ENCODE measurements at places on chromosomes 4 and X.

DNA sequence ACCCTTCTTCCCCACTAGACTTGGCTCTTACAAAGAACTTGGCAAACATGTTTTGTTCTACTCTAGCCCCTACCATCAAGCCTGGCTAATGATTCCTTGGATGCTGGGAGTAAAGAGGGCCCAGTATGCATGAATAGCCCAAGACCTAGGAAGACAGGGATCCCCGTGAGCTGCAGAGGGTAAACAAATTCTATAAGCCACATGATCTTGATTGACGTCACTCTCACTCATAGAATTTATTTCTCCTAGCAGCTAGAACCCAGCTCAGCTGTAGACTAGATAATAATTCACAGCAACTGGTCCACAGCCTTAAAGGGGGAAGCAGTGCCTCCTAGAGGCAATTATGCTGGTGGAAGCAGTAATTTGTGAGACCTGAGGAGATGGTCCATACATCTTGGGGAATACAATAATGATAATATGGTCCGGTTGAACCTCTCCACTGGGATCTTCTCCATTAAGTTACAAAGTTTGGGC lies 16.1 kb upstream of the USO1 start:
- no peak for DNase-seq

- DNase-seq = no peak
These were observed 70.0 kb downstream of the NYX start for GRCh38 chrX:41516999-41517765.

DNA sequence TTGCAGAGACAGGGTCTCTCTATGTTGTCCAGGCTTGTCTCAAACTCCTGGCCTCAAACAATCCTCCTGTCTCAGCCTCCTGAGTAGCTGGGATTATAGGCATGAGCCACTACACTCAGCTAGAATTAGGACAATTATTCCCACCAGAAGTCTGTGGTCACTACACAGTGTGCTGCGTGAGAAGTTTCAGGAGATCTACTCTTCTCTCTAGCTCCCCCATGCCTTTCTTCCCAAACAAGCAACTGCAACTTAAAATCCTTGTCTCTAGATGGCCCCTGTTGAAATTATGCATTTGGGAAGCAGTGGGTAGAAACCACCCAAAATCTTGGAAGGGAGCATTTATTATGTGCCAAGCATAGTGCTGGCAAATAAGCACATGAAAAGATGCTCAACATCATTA lies 21.1 kb upstream of the MAP7D3 start:
- DNase-seq = no peak

DNA sequence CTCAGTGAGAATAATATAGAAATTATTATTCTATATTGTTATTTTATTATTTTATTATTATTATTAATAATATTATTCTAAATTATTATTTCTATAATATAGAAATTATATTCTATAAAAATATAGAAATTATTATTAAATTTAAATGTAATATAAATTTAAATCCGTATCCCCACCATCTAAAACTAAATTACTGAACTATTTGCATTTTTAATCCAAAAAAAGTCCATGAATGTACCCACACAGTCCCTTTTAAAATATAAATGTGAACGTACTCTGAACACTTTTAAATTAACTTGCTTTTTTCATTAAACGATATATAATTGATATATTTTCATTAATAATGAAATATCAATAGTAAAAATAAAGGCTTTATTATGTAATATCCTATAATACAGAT lies 248.3 kb upstream of the PCDH7 start:
- DNase-seq = no peak

- DNase-seq = no peak
These were observed 45.7 kb upstream of the MID1 start for GRCh38 chrX:10666102-10666501.

Data from NCI-H1436 (cell line).